ENCODE measurements at places on chromosomes 7 and 10.

- H3K27ac ChIP-seq, result peak within 1 kb of the TSS; percentile 91
- peak within 1 kb of the TSS; percentile 49 for H3K4me3 ChIP-seq
- H3K4me1 ChIP-seq, result peaks cover 29% of the 10 kb centered on the region
- peak; percentile 74 for DNase-seq
These were observed at the start of gene ECHDC3 for GRCh38 chr10:11742009-11742778. TSS of gene ECHDC3 (plus strand) at chr10:11742382. CDS start at chr10:11742577, 195 bp downstream.

DNA sequence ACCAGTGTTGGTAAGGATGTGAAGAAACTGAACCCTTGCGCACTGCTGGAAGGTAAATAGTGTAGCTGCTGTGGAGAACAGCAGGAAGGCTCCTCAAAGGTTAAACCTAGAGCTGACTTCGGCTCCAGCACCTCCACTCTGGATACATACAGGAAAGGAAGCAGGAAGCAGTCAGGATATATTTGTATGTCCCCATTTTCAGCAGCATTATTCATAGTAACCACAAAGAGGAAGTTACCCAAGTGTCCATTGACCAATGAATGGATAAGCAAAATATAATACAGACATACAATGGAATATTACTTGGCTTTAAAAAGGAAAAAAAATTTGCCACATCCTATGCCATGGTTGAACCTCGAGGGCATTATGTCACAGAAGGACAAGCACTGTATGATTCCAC, 15.0 kb downstream of the RET start:
- no peaks in the 10 kb centered on the region for H3K27me3 ChIP-seq
- no peak overlapping the region for H3K27ac ChIP-seq
- no peak for DNase-seq
- H3K36me3 ChIP-seq, result no peaks in the 10 kb centered on the region
- no peaks in the 10 kb centered on the region for H3K4me1 ChIP-seq

GRCh38 chr10:86263907-86264306, 102.7 kb downstream of the GRID1 start:
- DNase-seq, result no peak
- H3K4me1 ChIP-seq, result peaks cover 5% of the 10 kb centered on the region
- no peak overlapping the region for H3K4me3 ChIP-seq
- H3K36me3 ChIP-seq, result no peaks in the 10 kb centered on the region
- no peaks in the 10 kb centered on the region for H3K27me3 ChIP-seq
- H3K27ac ChIP-seq, result no peak overlapping the region

DNA sequence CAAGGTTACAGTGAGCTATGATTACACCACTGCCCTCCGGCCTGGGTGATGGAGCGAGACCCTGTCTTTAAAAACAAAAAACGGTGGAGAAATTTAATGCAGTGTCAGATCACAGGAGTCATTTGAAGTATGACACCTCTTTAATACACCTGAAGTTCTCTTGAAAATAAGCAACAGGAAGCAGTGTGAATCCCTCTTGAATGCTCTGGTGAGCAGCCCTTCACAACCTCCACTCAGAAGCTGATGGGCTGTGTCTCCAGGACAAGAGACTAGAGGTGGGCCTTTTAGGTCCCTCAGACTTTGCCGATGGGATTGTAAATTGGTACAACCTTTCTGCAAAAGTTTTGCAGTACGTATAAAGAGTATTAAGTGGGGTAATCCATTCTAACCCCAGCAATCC, 50.1 kb downstream of the CYP26A1 start:
- no peaks in the 10 kb centered on the region for H3K4me1 ChIP-seq
- no peak overlapping the region for H3K27ac ChIP-seq
- H3K27me3 ChIP-seq, result no peaks in the 10 kb centered on the region
- no peak for DNase-seq

- DNase-seq, result no peak
- no peak overlapping the region for H3K4me3 ChIP-seq
- no peaks in the 10 kb centered on the region for H3K27me3 ChIP-seq
- no peak overlapping the region for H3K27ac ChIP-seq
- H3K4me1 ChIP-seq, result no peaks in the 10 kb centered on the region
These were observed 191.9 kb downstream of the ETV1 start for GRCh38 chr7:13797545-13797944.

DNA sequence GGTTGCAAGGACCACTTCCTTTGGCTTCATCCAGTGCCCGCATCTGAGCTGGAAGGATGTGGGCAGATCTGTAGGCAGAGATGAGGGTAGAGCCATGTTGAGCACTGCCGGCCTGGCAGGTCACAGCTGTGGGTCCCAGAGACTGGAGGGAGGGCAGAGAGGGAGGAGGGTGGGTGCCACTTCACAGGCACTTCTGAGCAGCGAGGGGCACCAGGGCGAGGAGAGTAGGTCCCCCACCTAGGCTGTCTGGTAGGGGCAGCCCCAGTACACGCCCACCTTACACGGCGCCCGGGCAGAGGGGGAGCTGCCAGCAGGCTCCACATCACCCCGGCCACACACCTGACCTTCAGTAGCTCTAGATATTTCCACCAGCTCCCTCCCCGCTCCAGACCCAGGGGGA, 473.0 kb upstream of the FOXK1 start:
- no peaks in the 10 kb centered on the region for H3K27me3 ChIP-seq
- DNase-seq, result no peak
- no peaks in the 10 kb centered on the region for H3K36me3 ChIP-seq
- H3K4me3 ChIP-seq, result no peak overlapping the region
- H3K27ac ChIP-seq, result no peak overlapping the region
- no peaks in the 10 kb centered on the region for H3K4me1 ChIP-seq

DNA sequence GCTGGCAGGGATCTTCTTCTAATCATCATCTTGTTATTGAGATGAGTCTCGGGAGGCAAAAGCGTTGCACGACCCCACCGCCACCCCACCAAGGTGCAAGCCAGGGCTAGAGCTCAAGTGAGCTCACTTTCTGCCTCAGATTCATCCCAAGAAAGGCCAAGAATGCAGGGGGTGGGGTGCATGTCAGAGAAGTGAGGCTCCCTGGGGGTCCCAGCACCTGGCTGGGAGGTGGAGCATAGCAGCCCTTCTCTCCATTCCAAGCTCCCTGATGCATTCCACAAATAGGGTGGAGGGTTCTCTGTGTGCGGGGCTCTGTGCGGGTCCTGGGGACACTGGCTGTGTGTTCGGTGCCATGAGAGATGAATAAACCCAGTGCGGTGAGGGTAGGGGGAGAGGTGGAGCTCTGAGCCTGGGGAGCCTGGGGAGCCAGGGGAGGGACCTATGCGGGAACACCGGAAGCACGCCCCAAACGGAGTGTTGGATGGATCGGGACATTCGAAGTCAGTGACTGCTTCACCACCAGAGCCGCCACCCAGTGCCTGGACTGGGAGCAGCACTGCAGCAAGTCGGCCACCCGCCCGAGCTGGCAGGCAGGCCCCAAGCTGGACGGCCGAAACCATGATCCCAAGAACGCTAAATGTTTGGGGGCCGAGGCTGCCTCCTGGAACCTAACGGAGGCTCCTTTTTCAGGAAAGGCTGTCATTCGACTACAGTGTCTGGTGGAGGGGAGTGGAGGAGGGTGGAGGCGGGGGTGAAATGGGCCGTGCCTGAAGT, 17.9 kb upstream of the HMX3 start:
- DNase-seq, result no peak
- no peaks in the 10 kb centered on the region for H3K4me1 ChIP-seq
- H3K4me3 ChIP-seq, result no peak overlapping the region
- peaks cover 11% of the 10 kb centered on the region for H3K27me3 ChIP-seq
- H3K36me3 ChIP-seq, result no peaks in the 10 kb centered on the region

- no peaks in the 10 kb centered on the region for H3K4me1 ChIP-seq
- H3K4me3 ChIP-seq, result no peak overlapping the region
- no peak for DNase-seq
- H3K36me3 ChIP-seq, result no peaks in the 10 kb centered on the region
- H3K27ac ChIP-seq, result no peak overlapping the region
These were observed 328.6 kb upstream of the HGF start for GRCh38 chr7:82098414-82098813.

- no peaks in the 10 kb centered on the region for H3K27me3 ChIP-seq
- no peak overlapping the region for H3K4me3 ChIP-seq
- H3K36me3 ChIP-seq, result no peaks in the 10 kb centered on the region
- DNase-seq, result no peak
- H3K4me1 ChIP-seq, result no peaks in the 10 kb centered on the region
- no peak overlapping the region for H3K27ac ChIP-seq
These were observed 252.0 kb downstream of the SKIDA1 start for GRCh38 chr10:21273400-21273968.

DNA sequence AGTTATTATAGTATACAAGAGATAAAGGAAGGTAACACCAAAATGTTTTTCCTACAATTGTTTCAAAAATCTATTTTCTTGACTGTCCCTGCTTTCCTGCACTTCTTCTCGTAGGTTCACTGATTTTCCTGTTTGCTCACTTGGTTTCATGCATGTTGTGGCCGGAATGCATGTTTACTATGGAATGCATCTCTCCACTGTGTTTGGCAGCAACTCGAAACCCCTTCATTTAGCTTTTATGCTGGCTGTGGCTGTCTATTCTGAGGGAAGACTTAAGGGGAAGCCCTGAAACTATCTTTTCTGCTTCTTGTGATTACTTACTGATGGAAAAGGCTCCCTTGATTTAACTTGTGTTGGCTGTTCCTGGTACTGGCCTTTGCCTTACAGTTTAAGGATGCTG, 120.3 kb downstream of the NRG3 start:
- DNase-seq, result no peak
- no peak overlapping the region for H3K4me3 ChIP-seq
- no peak overlapping the region for H3K27ac ChIP-seq
- H3K36me3 ChIP-seq, result no peaks in the 10 kb centered on the region
- no peaks in the 10 kb centered on the region for H3K4me1 ChIP-seq

- H3K27ac ChIP-seq, result no peak overlapping the region
- peaks cover 22% of the 10 kb centered on the region for H3K4me1 ChIP-seq
- peaks cover 3% of the 10 kb centered on the region for H3K27me3 ChIP-seq
These were observed 269.5 kb downstream of the TRIL start for GRCh38 chr7:28688651-28689050.

GRCh38 chr7:50724526-50725520, 57.9 kb downstream of the GRB10 start:
- H3K36me3 ChIP-seq, result no peaks in the 10 kb centered on the region
- peak overlapping the region; percentile 55 for H3K27ac ChIP-seq
- no peak overlapping the region for H3K4me3 ChIP-seq
- peaks cover 94% of the 10 kb centered on the region for H3K4me1 ChIP-seq
- H3K27me3 ChIP-seq, result no peaks in the 10 kb centered on the region

- H3K36me3 ChIP-seq, result no peaks in the 10 kb centered on the region
- no peak for DNase-seq
- no peak overlapping the region for H3K27ac ChIP-seq
- no peak overlapping the region for H3K4me3 ChIP-seq
- H3K27me3 ChIP-seq, result no peaks in the 10 kb centered on the region
- peaks cover 4% of the 10 kb centered on the region for H3K4me1 ChIP-seq
These were observed 105.9 kb upstream of the ARID5B start for GRCh38 chr10:61795551-61795950.

DNA sequence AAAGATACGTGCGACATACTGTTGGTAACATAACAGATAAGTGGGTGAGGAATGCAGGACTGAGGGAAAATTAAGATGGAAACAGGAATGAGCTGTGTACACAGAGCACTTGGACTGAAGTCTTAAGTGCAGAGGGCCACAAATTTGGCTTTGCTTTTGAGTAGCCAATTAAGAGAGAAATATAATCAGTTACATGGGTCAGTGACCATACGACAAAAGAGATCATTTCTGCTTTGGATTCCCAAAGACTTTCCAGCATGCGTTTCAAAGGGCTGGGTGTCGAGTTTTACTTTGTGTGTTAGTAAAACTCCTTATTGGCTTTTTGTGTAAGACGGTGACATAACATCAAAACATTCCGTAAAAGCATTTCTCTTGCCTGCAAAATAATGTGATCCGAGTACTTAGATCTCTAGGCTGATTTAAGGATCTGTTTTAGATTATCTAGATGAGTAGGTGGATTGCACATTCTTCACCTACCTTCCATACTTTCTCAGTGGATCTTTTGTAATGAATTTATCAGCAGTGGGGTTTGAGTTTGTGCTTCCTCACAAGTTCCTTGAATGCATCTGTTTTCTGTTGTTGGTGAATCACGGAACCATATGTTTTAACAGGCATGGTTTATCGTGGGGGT, 7.5 kb downstream of the RABGEF1 start:
- peak overlapping the region; percentile 6 for H3K27ac ChIP-seq
- H3K36me3 ChIP-seq, result no peaks in the 10 kb centered on the region
- no peak for DNase-seq
- H3K27me3 ChIP-seq, result no peaks in the 10 kb centered on the region
- H3K4me1 ChIP-seq, result peaks cover 51% of the 10 kb centered on the region
- H3K4me3 ChIP-seq, result no peak overlapping the region

DNA sequence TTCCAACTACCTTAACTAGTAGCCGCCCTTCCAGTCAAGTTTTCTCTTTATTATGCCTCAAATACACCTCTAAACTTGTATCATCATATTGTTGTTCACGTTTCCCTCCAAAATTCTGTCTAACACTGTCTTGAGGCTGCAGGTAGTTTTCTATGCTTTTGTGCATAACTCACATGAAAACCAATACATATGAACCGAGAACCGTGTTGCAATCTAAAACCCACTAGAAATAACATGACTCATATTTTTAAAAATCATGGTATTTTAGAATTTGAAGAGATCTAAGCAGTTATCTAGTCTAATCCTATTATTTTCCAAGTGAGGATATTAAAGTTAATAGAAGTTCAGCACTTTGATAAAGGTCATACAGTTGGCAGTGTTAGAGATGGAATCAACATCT, 18.2 kb downstream of the LIPF start:
- H3K4me3 ChIP-seq, result no peak overlapping the region
- no peaks in the 10 kb centered on the region for H3K27me3 ChIP-seq
- DNase-seq, result no peak
- no peaks in the 10 kb centered on the region for H3K4me1 ChIP-seq
- H3K36me3 ChIP-seq, result no peaks in the 10 kb centered on the region
- H3K27ac ChIP-seq, result no peak overlapping the region

DNA sequence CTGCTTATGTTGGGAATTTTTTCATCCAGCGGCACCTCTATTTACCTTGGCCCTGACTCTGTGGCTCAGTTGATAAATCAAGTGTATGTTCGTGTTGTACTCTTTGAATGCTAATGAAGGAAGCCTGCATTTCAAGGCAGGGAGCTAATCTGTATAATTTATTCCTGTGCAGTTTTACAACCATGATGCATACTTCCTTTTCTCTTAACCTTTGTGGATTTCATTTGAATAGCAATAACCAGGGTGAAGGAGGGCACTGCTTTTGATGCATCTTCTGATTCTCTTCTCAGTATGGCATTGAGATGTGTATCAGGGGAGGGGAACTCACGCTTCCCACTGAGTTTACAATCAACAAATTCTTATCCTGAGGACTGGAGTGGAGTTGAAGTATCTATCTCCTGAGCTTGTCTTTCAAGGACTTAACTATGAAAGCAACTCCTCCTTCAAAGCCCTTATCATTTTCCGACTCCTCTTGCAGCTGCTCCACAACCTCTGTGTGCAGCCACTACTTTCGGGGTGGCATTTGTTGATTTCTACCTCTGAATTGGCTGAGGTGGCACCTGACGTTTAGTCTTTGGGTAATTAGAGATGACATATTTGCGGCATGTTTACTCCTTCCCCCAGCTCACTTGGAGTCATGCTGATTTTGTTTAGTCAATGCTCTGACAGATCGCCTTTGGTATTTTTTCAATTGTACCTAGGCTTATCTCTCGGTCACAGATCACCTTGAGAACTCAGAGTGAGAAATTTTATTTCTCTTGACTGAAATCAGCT, 275.2 kb downstream of the PHTF2 start:
- no peaks in the 10 kb centered on the region for H3K4me1 ChIP-seq
- H3K36me3 ChIP-seq, result no peaks in the 10 kb centered on the region
- no peaks in the 10 kb centered on the region for H3K27me3 ChIP-seq
- DNase-seq, result no peak
- H3K4me3 ChIP-seq, result no peak overlapping the region
- no peak overlapping the region for H3K27ac ChIP-seq

Data from body of pancreas (tissue), 4 donors.